ENCODE measurements at places on chromosomes 7 and 10. TPM values are rescaled to one million over a fixed set of nuclear protein-coding genes. Genes with fewer than 3 reads are reported as not detected.

GRCh38 chr7:149293338-149293737, 31.3 kb downstream of the ZNF783 start:
- no peaks in the 10 kb centered on the region for H3K27me3 ChIP-seq
- H3K36me3 ChIP-seq = peaks cover 6% of the 10 kb centered on the region
- H3K4me3 ChIP-seq = no peak overlapping the region
- DNase-seq = no peak
- H3K27ac ChIP-seq = no peak overlapping the region

DNA sequence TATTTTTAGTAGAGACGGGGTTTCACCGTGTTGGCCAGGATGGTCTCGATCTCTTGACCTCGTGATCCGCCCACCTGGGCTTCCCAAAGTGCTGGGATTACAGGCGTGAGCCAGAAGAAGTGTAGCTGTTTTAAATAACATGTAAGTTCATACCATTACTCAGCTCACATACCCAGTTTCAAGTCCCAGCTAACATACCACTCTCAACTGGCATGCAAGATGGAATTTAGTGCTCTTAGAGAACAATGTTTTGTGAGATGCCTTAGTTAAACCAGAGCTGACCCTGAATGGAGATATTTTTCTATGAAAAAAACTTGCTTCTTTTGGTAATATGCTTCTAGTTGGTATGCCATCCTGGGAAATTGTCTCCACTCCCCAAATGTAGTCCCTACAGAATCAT, 37.3 kb downstream of the HBP1 start:
- H3K4me3 ChIP-seq = no peak overlapping the region
- H3K27me3 ChIP-seq = no peaks in the 10 kb centered on the region
- no peak for DNase-seq
- peaks cover 13% of the 10 kb centered on the region for H3K36me3 ChIP-seq
- H3K4me1 ChIP-seq = peaks cover 3% of the 10 kb centered on the region

Gene TRIM56
- total RNA-seq = 19.4 TPM

GRCh38 chr10:103120977-103121735, 71.9 kb downstream of the NT5C2 start:
- H3K36me3 ChIP-seq = no peaks in the 10 kb centered on the region
- no peak overlapping the region for H3K4me3 ChIP-seq
- no peak overlapping the region for H3K27ac ChIP-seq
- H3K4me1 ChIP-seq = no peaks in the 10 kb centered on the region

Gene SPACDR
- 1.0 TPM for total RNA-seq

- no peak for DNase-seq
- no peaks in the 10 kb centered on the region for H3K27me3 ChIP-seq
- no peak overlapping the region for H3K27ac ChIP-seq
- no peaks in the 10 kb centered on the region for H3K36me3 ChIP-seq
Measured at GRCh38 chr7:25895792-25896171, 256.2 kb upstream of the NFE2L3 start.

Gene SAMD9L
- 5.4 TPM for total RNA-seq

DNA sequence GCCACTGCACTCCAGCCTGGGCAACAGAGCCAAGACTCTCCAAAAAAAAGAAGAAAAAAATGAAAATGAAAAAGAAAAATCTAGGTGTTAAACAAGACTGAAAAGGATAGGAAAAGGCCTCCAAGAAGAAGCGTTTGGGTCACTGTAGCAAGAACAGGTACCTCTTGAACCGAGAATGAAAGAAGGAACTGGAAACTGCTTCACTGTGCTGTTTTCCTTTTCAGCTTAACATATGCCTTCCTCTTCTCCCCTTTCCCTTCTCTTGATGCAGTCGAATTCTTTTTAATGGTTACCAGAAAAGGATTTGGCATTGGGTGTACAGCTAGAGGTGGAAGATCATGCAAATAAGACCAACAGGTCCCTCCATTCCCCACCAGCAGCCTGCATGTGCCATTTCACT, 28.1 kb downstream of the LRRC4 start:
- H3K36me3 ChIP-seq = no peaks in the 10 kb centered on the region
- H3K27me3 ChIP-seq = no peaks in the 10 kb centered on the region
- DNase-seq = no peak
- H3K4me1 ChIP-seq = peaks cover 59% of the 10 kb centered on the region
- H3K27ac ChIP-seq = no peak overlapping the region
- H3K4me3 ChIP-seq = no peak overlapping the region

DNA sequence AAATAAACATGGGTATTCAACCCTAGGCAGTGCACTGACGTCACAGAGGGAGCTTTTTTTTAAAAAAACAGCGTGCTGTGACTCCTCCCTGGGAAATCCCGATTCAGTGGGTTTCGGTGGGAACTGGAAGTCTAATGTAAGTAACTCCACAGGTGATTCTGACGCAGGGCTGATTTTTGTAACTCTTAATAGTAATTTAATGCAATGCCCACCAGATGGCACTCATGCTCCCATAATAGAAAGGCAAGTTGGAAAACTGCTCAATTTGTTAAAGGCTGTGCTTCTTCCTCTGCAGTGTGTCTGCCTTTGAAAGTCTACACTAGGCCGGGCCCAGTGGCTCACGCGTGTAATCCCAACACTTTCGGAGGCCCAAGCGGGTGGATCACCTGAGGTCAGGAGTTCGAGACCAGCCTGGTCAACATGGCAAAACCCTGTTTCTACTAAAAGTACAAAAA, 10.9 kb upstream of the RSU1 start:
- H3K27me3 ChIP-seq = no peaks in the 10 kb centered on the region
- H3K4me3 ChIP-seq = no peak overlapping the region
- H3K36me3 ChIP-seq = no peaks in the 10 kb centered on the region
- peaks cover 30% of the 10 kb centered on the region for H3K4me1 ChIP-seq
- DNase-seq = peak; percentile 88
- peak overlapping the region; percentile 32 for H3K27ac ChIP-seq

GRCh38 chr7:40824461-40824860, 689.7 kb downstream of the SUGCT start:
- H3K4me3 ChIP-seq = no peak overlapping the region
- no peak overlapping the region for H3K27ac ChIP-seq
- no peak for DNase-seq
- H3K36me3 ChIP-seq = no peaks in the 10 kb centered on the region
- no peaks in the 10 kb centered on the region for H3K27me3 ChIP-seq

DNA sequence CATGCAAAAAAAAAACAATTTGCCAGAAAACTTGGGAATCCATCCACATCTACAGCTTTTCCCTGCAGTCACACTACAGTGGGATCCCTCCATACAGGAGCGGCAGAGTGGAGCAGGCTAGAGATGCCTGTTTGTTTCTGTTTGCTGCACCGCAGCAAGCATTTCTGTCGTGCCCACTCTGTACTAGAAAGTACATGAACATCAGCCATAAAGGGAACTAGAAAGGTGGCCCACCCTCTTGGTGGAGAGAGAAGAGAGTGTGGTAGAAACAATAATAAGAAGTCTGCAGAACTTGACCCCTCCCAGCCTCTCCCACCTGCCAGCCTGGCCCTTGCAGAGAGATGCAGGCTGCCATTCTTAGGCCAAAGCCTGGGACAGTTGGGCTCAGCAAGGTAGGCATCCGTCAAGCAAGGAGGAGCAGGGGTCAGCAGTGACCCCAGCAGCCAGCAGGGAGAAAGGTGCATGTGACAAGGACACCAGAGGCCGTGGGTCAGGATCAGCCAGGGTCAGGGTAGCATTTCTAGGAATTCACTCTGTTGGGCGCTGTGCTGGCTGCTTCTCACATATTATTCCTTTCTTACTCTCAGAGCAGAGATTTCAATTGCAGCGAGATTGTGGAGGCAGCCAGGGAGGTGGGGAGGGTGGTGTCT, 171.8 kb downstream of the EGFR start:
- no peak overlapping the region for H3K4me3 ChIP-seq
- H3K36me3 ChIP-seq = no peaks in the 10 kb centered on the region
- DNase-seq = no peak
- H3K4me1 ChIP-seq = peaks cover 15% of the 10 kb centered on the region
- no peak overlapping the region for H3K27ac ChIP-seq

DNA sequence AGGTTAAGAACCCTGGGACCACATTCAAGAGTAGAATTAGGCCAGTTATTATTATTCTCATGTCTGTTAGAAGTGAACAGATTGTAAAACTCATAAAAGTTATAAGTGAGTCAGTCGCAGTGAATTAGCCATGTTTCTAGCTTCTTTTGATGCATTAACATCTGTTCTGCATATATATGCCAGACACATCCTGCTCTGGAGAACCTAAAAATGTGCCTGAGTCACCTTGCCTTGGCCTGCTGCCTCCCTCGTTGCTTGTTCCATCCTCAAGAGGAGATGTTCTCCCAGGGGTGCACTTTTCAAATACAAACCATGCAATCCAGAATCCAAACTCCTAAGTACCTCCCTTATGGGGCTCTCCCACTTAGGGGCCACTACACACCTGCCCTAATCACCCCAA, 14.8 kb downstream of the TSPAN12 start:
- no peak for DNase-seq
- H3K27me3 ChIP-seq = no peaks in the 10 kb centered on the region
- peaks cover 15% of the 10 kb centered on the region for H3K4me1 ChIP-seq
- no peak overlapping the region for H3K4me3 ChIP-seq

GRCh38 chr7:150860291-150860977, 8.1 kb downstream of the AOC1 start:
- no peak overlapping the region for H3K4me3 ChIP-seq
- no peaks in the 10 kb centered on the region for H3K27me3 ChIP-seq
- H3K4me1 ChIP-seq = no peaks in the 10 kb centered on the region
- no peak overlapping the region for H3K27ac ChIP-seq
- no peaks in the 10 kb centered on the region for H3K36me3 ChIP-seq
- no peak for DNase-seq

DNA sequence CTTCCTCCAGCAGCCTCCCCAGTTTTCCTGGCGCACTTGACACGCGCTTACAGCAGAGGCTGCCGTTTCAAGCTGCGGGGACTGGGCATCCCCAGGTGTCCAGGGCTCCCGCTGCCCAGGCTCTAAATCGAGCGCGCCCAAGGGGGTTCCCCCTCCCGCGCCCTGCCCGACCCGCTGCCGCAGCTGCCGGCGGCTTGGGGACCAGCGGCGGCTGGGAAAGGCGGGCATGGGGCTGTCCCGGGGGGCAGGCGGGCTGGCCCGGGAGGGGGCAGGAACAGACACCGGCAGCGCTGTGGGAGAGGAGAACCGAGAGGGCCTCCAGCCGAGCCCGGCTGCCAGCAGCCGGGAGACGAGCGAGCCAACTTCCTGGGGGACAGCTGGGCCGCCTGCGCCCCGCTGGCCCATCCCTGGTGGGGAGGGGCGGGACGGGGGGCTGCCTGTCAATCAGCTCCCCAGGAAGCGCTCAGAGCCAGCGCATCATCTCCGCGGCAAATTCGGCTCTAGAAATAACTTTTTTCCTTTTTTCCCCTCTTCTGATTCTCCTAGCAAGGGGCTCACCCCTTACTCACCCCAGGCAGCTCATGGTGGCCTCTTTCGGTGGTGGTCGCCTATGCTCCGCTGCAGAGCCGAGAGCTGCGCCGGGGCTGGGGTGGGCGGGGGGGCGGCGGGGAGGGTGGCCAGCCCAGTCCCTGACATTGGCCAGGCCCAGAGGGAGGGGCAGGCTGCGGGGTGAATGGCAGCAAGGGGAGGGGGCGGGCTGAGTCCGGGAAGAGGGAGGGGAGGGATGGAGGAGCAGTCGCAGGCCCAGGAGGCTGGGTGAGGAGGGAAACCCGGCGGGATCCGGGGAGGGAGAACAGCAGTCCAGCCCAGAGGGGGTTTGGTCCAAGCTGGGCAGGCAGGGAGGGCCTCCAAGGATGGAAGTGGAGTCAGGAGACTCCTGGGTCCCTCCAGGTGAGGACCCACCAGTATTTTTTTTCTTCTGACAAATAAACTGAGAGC, 14.7 kb downstream of the GRID2IP start:
- H3K4me1 ChIP-seq = peaks cover 4% of the 10 kb centered on the region
- H3K36me3 ChIP-seq = no peaks in the 10 kb centered on the region
- no peaks in the 10 kb centered on the region for H3K27me3 ChIP-seq
- no peak overlapping the region for H3K4me3 ChIP-seq
- H3K27ac ChIP-seq = no peak overlapping the region
- no peak for DNase-seq

- no peaks in the 10 kb centered on the region for H3K4me1 ChIP-seq
- no peaks in the 10 kb centered on the region for H3K27me3 ChIP-seq
- no peak overlapping the region for H3K27ac ChIP-seq
- H3K4me3 ChIP-seq = no peak overlapping the region
- DNase-seq = no peak
- H3K36me3 ChIP-seq = no peaks in the 10 kb centered on the region
Measured at GRCh38 chr7:124022551-124022950, 10.3 kb downstream of the TMEM229A start.

Gene DMBT1
- 0.33 TPM for total RNA-seq

DNA sequence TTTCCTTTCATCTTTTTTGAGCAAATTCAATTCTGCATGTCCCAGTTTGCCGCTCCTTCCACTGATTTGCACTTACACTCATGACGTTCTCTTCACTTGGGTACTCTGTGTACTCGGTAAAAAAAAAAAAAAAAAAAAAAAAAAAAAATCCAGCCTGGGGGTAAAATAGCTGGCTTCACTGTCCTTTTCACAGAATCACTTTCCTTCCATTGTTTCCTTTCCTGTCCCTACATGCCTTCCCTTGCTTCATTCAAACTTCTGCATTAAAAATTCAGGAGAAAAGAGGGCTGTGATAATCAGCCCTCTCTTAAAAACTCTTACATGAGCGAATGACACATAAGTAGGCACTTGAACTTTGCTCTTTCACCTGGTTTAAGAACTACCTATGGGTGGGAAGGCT, 8.7 kb downstream of the ANKRD1 start:
- H3K36me3 ChIP-seq = no peaks in the 10 kb centered on the region
- no peaks in the 10 kb centered on the region for H3K27me3 ChIP-seq
- H3K4me3 ChIP-seq = no peak overlapping the region
- no peak overlapping the region for H3K27ac ChIP-seq
- no peak for DNase-seq

DNA sequence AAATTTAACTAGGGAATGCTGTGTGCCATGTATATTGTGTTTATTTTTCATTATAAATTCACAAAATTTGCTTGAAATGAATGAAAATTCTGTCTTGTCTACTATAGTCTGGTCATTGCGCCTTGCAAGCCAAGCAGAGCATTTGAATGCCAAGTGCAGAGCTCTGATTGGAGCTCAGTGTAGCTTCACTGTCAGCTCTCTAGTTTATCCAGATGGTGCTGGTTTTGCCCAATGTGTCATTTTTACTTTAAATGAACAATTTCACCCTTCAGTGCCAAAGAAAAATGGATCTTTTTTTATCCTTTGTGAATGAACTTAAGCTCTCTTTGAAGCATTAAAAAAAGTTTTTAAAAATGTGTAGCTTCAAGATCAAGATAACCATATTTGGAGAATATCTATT, 225.6 kb upstream of the CACNA2D1 start:
- DNase-seq = no peak
- no peaks in the 10 kb centered on the region for H3K36me3 ChIP-seq
- H3K27ac ChIP-seq = no peak overlapping the region
- no peaks in the 10 kb centered on the region for H3K27me3 ChIP-seq
- H3K4me3 ChIP-seq = no peak overlapping the region

Gene C10orf105
- not detected for total RNA-seq

GRCh38 chr10:110792476-110793125, 79.1 kb upstream of the PDCD4 start:
- no peak overlapping the region for H3K4me3 ChIP-seq
- H3K27me3 ChIP-seq = no peaks in the 10 kb centered on the region
- peaks cover 68% of the 10 kb centered on the region for H3K4me1 ChIP-seq
- H3K36me3 ChIP-seq = no peaks in the 10 kb centered on the region
- no peak for DNase-seq
- H3K27ac ChIP-seq = peak overlapping the region; percentile 35

GRCh38 chr7:137670222-137671064, 176.3 kb downstream of the DGKI start:
- H3K27me3 ChIP-seq = no peaks in the 10 kb centered on the region
- no peak for DNase-seq
- H3K36me3 ChIP-seq = no peaks in the 10 kb centered on the region
- H3K27ac ChIP-seq = no peak overlapping the region
- H3K4me1 ChIP-seq = no peaks in the 10 kb centered on the region

- no peak overlapping the region for H3K27ac ChIP-seq
- H3K27me3 ChIP-seq = no peaks in the 10 kb centered on the region
- no peak for DNase-seq
Measured at GRCh38 chr7:6170571-6171531, 101.6 kb downstream of the CYTH3 start.
